Stimulated activated CD8-positive, alpha-beta memory T cell treated with anti-CD3 and anti-CD28 coated beads, Interleukin-7, amount 100 ng/mL, for 24 hours (primary cell): ENCODE measurements at places on chromosomes 6 and 20.

DNA sequence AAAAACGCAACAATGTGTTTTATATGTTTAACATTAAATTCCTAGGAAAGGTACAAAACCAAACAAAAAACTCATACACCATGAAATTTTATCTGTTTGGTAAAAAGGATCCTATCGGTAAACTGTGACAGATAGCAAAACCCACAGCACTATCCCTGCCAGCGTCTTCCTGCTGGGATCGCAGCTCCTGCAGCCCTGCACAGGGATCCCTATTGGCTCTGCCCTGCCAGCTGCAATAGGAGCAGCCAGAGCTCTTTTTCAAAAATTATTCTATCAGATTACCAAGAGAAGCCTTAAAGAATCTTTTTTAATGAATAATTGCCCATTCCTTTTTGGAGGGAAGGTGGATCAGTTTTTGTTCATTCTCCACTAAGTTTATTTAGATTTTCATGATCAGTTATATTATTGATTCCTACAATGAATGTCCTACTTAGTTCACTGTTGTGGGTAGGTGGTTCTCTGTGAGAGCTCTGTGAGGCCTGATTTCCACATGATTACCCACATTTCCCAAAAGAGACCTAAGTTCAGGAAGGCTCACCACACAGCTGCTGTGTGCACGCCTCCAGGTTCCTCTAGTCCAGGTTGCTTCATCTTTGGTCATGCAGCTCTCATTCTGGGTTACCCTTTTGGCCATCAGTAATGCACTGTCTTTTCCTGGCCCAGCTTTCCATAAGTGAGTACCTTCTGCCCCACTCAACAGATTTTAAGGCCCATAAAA lies 293.8 kb downstream of the FRK start:
- no peak for DNase-seq

DNA sequence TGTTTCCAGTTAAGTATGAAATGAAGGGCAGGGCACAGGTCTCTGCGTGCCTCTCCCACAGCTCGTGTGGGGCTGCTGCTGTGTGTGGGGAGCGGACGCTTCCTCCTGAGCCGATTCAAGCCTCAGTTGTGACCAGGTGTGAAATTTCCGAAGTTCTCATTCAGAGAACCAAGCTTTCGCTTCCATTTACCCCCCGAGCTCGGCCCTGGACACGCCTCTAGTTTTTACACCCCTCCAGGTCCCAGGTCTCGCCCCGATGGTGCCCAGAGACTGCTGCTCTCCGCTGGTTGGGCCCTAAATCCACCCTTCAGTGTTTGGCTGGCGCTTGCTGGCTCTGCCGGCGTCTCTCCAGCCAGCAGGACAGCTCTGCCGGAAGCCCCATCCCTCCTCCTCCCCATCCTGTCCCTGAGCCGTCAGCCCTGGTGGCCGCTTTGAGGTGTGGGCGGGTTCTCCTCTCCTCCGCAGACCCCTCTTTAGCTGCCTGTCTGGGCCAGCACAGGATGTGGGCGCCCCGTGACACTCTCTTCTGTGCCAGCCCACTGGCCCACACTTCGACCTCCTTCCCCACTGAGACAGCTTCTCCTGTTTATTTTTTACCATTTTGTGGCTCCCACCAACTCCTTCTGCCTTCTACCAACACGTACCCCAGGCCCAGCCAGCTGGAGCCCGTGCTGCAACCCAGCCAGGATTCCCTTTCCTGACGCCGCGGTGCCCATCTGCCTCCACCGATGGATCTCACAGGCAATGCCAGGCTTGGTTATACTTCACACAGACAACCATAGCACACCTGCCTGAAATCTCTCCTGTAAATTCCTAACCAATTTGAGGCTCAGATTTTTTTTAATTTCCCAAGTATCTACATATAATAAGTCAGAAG lies 142.8 kb downstream of the DLL1 start:
- DNase-seq = peak; percentile 24

DNA sequence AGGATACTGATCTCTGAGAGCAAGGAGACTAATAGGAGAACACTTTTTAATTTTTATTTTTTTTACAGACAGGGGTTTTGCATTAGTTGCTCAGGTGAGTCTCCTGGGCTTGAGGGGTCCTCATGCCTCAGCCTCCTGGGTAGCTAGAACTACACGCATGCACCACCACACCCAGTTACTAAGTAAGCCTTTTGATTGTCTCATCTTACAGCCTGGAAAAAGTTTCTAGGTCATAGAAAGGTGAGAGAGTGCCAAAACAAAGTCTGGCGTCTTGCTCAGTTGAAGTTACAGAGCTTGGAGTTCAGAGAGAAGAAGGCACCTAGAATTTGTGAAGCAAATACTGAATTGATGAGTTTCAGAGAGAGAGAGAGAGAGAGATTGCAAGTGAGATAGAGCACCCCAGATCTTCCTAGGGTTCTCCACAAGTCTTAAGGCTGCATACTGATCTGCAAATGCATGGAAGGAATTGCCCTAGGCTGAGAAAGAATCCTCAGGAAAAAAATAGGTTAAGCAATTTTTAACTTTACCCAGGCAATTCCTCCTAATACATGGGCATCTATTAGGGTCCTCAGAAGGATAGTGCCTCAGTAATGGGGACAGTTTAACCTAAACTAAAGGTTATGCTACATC lies 37.6 kb upstream of the PHIP start:
- DNase-seq = no peak

- DNase-seq = no peak
Observed at GRCh38 chr6:36685166-36685924, 6.8 kb downstream of the CDKN1A start.

- DNase-seq = no peak
Observed at GRCh38 chr6:33763483-33763882, 16.8 kb upstream of the IP6K3 start.

DNA sequence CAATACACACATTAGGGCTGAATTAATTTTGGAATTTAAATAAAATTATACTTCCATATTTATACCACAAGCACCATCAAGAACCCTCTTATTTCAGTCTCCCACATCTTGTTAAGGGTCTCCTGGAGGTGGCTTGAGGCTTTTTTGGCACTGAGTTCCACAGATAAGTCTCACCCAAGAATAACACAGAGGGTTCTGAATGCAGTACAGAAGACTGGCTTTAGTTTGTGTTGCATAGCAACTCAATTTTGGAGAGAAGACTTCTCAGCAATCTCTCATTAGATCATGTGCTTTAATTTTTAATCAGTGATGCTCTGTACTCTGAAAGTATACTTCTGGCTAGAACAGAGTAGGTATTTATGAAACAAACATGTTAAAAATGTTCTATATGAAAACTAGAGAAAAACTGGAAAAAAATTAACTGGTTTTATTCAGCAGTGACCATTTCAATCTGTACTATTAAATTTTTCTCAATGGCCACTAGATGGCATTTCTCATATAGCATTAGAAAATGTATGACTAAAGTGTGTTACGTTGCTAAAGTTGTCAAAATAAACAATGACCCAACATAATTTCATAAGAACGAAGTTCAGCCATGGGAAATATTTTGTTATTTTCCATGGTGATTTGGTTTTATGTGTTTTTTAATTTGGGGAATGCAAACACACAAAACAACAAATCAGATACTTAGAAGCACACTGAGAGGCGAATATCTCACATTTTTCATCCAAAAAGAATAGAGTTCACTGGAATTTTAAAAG lies 32.7 kb upstream of the MAP7 start:
- no peak for DNase-seq

- DNase-seq = no peak
Observed at GRCh38 chr20:49677777-49678758, 35.6 kb downstream of the B4GALT5 start.

DNA sequence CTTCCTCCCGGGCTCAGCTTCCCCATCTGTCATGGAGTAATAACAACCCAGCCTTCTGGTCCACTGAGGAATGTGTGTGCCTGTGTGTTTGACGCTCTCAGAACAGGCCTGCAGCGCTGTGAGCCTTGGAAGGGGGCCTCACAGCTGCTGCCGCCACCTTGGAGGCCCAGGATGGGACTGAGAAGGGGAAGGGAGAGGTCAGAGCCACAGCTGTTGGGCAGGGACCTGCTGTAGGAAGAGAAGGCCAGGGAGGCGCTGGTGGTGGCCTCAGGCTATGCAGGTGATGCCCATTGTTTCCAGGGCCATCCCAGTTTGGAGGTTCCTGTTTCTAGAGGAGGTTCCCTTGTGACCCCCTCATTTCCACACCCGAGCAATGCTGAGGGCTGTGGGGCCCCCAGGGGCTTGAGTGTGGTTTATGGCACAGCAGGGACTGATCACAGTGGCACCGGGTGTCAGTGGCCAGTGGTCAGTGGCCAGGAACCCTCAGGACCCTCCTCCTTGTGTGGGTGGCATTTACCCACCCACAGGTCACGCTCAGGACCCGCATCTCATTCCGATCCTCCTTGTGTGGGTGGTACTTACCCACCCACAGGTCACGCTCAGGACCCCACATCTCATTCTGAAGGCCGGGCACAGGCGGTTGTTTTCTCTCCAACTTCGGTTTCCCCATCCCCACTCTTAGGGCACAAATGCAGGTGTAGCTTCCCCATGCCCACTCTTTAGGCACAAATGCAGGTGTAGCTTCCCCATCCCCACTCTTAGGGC lies 14.0 kb downstream of the TPD52L2 start:
- no peak for DNase-seq

GRCh38 chr6:135231469-135231844 lies 50.3 kb downstream of the MYB start:
- DNase-seq = no peak

GRCh38 chr20:60862601-60863000 lies 389.5 kb upstream of the CDH4 start:
- DNase-seq = no peak
